Effector CD4-positive, alpha-beta T cell (primary cell): ENCODE measurements at places on chromosomes 12 and 14.

- no peak for DNase-seq
Observed at GRCh38 chr14:75295061-75295461, 16.4 kb downstream of the FOS start.

DNA sequence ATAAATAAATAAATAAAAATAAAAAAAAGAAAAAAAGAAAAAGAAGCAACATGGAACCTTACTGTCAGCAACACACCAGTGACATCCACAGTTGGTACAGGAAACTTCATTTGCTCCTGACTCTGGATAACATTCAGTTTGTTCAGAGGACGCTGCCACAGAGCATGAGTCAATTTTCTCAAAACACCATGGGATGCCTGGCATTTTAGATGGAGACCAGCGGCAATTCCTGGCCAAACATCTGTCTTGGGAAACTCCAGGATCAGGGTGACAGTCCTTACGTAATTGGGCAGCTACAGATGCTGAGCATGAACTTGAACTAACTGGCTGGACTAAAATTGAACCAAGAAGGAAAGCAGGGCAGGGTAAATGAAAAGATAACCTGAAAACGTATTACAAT is 166.2 kb upstream of the CPNE8 start:
- DNase-seq, result no peak

DNA sequence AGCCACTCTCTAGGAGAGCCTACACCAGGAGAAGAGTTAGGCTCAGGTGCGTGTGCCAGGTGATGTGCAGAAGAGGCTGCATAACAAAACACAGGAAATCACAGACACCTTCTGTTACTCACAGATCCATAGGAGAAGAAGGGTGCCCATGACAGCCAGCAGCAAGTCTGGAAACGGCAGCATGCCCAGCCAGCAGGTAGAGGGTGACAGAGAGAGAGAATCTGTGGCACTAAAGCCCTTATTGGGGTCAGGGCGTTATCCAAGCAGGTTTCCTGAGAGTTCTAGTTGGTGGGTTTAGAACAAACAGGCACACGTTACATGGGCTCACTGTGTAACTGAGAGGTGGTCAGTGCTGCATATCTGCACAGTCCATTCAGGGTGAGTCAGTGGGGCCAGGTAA is 14.9 kb upstream of the SLC8A3 start:
- no peak for DNase-seq

DNA sequence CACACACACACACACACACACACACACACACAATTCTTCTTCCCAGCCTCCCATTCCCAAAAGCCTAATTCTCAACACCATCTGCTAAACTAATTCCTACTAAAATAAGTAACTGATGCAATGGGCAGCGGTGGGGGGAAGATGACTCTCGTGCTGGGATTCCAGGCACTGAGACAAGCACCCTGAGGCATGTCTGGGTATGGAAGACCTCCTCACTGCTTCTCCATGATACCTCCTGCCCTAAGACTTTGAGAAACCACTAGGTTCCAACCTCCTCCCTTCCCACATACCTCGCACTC is 789 bp upstream of the VWF start:
- DNase-seq, result no peak

- no peak for DNase-seq
Observed at GRCh38 chr12:65958456-65958855, 134.2 kb downstream of the HMGA2 start.

- DNase-seq, result no peak
Observed at GRCh38 chr12:28699029-28699428, 450.0 kb upstream of the FAR2 start.

GRCh38 chr12:130815028-130815741 is 23.9 kb downstream of the STX2 start:
- DNase-seq, result no peak

GRCh38 chr14:70808416-70809224 is 693 bp downstream of the MAP3K9 start:
- peak; percentile 38 for DNase-seq

DNA sequence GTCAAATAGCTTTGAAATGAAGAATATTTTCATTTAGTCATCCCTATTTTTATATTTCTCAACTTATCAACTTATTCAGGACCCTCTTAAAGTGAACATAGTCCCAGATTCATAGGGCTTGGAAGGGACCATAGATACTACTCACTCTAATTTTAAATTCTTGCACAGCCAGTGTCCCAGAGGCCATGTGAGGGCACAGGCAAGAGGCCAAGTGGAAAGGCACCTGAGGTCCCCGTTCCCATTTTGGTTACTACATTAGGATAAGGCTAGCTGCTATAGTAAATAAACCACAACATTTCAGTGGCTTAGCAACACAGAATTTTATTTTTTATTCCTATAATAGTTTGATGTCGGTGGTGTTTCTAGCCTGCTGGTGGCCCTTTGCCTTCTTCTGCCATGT is 227.8 kb downstream of the SPTSSA start:
- DNase-seq, result no peak

- no peak for DNase-seq
Observed at GRCh38 chr14:22980672-22981089, 1.7 kb downstream of the AJUBA start.
